Frontal cortex (tissue), 4 donors: ENCODE measurements at places on chromosomes 7 and 10.

DNA sequence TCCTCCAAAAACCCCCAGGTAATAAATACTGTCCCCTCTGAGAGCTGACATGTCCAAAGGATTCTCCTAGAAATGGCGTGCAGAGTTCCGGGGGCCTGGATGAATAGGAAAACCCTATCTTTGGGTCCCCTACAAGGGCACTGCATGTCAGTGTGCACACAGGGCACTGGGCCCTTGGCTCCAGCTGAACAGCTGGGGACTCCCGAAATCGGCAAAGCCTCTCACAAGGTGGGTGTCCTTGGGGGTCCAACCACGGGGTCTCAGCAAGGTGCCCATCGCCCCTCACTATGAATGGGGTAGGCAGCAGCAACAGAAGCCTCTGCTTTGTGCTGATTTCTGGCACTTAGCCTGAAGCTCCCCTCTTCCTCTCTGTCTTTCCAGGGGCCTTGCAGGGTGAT, 46.1 kb downstream of the SLIT1 start:
- DNase-seq, result no peak

GRCh38 chr7:24366876-24367275, 82.9 kb downstream of the NPY start:
- no peak for DNase-seq

DNA sequence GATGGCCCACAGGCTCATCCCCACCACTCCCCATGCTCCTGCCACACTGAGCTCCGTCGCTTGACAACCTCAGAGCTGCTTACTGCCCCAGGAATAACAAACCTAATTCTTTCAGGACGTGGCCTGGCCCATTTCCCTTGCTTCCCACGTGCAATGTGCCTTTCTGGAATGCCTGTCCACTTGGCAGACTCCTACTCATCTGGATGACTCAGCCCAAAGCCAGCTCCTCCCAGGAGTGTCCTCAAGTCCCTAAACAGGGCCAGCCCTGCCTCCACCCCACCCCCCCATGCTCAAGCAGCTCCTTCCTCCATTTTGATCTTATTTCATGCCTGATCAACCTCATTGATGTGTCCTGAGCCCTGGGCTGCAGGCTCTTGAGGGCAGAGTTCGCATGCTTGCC, 164.9 kb upstream of the RNF32 start:
- peak; percentile 41 for DNase-seq

DNA sequence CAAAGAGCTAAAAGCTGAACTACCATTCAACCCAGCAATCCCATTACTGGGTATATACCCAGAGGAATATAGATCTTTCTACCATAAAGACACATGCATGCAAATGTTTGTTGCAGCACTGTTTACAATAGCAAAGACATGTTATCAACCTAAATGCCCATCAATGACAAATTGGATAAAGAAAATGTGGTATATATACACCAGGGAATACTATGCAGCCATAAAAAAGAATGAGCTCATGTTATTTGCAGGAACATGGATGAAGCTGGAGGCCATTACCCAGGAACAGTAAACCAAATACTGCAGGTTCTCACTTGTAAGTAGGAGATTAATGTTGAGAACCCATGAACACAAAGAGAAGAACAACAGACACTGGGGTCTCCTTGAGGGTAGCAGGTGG, 1295.1 kb downstream of the TYW1 start:
- no peak for DNase-seq

GRCh38 chr7:99383203-99383602, 8.7 kb downstream of the ARPC1B start:
- no peak for DNase-seq

- no peak for DNase-seq
Observed at GRCh38 chr10:88949912-88950837, 2.4 kb downstream of the ACTA2 start.

DNA sequence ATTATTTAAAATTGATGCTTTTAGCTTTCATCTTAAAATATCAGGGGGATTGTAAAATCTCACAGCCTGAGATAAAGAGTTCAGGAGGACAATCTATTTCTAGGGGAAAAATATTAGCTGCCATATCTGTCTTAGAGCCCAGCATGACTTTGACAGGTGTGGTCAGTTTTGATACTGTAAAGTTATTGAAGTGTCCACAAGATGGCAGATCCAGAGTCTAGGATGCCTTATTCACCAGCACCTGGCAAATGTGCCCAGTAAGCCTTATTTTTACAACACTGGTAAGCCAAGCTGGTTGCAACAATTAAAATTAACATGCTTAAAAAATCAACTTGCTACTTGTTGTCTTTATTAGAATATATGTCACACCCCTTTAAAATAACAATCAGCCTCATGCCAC, 579.3 kb downstream of the SH2D4B start:
- DNase-seq, result no peak

DNA sequence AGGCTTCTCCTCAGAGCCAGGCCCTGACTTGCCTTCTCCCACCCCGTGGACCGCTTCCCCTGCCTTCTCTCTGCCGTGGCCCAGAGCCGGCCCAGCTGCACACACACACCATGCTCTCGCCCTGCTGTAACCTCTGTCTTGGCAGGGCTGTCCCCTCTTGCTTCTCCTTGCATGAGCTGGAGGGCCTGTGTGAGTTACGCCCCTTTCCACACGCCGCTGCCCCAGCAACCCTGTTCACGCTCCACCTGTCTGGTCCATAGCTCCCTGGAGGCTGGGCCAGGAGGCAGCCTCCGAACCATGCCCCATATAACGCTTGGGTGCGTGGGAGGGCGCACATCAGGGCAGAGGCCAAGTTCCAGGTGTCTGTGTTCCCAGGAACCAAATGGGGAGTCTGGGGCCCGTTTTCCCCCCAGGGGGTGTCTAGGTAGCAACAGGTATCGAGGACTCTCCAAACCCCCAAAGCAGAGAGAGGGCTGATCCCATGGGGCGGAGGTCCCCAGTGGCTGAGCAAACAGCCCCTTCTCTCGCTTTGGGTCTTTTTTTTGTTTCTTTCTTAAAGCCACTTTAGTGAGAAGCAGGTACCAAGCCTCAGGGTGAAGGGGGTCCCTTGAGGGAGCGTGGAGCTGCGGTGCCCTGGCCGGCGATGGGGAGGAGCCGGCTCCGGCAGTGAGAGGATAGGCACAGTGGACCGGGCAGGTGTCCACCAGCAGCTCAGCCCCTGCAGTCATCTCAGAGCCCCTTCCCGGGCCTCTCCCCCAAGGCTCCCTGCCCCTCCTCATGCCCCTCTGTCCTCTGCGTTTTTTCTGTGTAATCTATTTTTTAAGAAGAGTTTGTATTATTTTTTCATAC, 38.0 kb downstream of the LIMK1 start:
- no peak for DNase-seq

DNA sequence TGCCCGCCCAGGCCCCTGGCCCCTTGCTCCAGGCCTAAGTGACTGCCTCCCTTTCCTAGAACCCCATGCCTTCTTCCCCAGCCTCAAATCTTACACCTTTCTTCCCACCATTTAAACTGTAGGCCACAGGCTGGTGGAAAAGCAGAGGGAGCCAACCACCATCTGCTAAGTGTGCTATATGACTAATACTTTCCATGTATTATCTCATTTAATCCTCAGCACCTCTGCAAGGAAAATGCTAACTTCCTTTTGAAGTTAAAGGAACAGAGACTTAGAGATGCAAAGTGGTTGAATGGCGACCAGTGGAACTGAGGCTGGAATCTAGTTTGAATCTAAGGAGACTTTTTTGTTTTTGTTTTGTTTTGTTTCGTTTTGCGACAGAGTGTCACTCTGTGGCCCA, 17.8 kb upstream of the MTPAP start:
- DNase-seq, result no peak

- no peak for DNase-seq
Observed at GRCh38 chr7:16320099-16320660, 101.2 kb downstream of the CRPPA start.

- DNase-seq, result no peak
Observed at GRCh38 chr10:86872757-86873156, 84.7 kb downstream of the MMRN2 start.

DNA sequence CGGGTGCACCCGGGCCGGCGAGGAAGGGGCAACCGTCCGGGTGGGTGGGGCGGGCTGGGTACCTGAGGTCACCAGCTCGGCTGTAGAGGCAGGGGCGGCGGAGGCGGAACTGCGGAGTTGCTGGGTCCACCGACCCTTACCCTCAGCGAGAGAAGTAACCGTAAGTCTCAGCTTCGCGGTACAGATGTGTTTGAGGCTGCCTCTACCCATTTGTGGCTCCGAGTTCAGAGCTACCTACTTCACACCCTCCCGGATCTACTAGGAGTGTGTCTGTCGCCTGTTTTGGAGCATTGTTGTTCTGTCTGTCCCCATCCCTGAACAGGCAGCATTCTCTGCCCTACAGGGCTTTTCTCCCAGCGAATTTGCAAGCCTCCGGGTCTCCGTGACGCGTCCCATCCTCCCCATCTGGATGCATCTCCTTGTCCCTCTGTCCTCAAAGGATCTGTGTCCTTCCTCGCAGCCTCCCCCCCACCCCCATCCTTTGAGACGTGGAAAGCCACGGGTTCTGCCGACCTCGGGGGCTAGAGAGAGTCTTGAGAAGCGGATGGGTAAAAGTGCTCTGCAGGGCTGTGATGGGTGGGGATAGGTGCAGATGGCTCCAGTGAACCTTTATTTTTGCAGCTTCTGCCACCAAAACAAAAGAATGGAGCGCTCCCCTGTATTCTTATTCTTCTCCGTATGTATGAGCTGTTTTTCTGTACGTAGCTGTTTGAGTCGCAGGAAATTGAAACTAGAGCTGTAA, 757 bp downstream of the ANKIB1 start:
- peak; percentile 40 for DNase-seq

GRCh38 chr10:92697663-92698511, 8.1 kb downstream of the HHEX start:
- DNase-seq, result no peak

DNA sequence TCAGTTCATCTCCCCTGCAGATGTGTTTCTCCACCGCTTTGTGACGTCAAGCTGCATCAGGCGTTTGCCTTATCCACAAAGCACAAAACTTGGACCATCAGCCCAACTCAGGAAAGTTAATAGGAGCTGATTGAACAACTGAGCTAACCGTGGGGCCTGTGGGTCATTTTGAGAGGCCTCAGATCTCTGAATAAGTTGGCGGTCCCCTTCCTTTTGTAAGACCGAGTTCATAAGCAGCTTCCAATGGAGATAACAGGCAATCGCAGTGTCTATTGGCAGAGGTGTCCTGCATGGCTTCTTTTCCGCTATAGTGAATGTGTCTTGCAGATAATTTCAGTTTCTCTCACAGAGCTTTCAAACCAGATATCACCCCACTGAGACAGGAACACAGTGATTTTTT, 154.0 kb downstream of the SORCS1 start:
- DNase-seq, result no peak

DNA sequence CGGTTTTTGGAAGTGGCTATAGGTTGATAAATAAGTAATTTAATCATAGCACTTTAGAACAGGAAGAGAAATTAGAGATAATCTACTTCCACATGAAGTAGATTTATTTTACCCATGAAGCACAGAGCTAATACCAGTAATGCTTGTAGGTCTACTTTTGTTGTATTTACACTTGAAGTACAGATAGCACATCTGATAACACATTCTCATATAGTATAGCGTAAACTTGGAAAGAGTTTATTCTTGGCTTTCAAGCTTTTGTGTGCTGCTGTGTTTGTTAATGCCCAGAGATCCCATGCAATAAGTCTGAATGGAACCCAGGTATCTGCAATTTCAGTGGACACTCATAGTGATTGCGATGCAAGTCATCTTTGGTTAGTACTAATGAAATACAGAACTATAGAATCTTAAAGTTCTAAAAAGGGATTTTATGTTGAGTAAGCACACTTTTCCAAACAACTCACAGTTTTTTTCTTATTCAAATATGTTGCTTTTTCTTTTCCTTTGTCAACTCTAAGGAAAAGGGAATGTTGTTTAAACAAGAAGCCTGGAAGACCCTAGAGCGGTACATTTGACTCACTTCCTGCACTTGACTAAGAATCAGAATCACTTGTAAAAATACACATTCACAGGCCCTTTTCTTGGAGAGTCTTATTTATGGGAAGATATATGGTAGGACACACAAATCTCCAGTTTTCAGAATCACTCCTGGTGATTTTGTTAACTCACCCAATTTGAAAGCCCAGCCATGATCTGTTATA, 105.8 kb downstream of the GNAI1 start:
- no peak for DNase-seq

GRCh38 chr7:98511175-98511574, 105.9 kb upstream of the NPTX2 start:
- no peak for DNase-seq

DNA sequence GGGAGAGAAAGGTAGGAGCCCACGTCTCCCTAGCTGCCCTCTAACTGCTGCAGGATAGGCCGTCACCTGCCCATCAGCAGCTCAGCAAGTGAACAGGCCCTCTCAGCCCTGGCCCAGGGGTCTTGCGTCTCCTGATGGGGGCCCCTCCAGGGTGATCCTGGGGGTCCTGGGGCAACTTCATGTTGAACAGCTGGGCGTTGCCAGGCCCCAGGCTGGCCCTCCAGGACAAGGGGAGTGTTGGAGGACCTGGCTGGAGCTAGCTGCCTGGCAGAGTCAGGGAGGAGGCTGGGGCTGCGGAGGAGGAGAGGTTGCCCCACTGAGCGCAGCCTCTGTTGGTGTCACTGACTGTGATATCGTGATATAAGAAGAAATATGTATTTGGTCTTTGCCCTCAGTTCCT, 34.7 kb downstream of the SPOCK2 start:
- DNase-seq, result no peak

DNA sequence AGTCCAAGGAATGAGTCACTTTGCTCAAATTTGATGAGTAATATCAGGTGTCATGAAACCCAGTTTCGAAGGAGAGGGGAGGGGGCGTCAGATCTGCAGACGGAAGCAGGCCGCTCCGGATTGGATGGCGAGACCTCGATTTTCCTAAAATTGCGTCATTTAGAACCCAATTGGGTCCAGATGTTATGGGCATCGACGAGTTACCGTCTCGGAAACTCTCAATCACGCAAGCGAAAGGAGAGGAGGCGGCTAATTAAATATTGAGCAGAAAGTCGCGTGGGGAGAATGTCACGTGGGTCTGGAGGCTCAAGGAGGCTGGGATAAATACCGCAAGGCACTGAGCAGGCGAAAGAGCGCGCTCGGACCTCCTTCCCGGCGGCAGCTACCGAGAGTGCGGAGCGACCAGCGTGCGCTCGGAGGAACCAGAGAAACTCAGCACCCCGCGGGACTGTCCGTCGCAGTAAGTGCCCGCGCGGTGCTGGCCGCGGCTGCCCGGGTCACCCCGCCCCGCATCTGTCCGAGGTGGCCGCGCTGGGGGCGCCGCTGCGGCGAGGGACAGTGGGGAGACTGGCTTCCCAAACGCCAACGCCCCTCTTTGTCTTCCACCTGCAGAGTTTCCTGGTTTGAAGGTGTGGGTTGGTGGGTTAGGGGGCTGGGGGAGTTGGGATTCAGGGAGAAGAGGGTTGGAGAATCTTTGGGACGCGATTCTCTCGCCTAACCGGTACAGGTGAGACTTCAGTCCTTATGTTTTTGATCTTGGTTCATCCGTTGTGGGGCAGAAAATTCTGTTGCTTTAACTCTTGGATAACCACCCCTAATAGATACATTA, at the start of gene TAC1:
TAC1 (plus strand) TSS at position 351 of the 829 bp plus-strand sequence. CDS start 527 bp downstream, outside the sequence.
- DNase-seq, result no peak

- no peak for DNase-seq
Observed at GRCh38 chr7:123041101-123041500, 45.6 kb upstream of the TAS2R16 start.
